BJ (cell line): ENCODE measurements at places on chromosomes 2 and 18.

DNA sequence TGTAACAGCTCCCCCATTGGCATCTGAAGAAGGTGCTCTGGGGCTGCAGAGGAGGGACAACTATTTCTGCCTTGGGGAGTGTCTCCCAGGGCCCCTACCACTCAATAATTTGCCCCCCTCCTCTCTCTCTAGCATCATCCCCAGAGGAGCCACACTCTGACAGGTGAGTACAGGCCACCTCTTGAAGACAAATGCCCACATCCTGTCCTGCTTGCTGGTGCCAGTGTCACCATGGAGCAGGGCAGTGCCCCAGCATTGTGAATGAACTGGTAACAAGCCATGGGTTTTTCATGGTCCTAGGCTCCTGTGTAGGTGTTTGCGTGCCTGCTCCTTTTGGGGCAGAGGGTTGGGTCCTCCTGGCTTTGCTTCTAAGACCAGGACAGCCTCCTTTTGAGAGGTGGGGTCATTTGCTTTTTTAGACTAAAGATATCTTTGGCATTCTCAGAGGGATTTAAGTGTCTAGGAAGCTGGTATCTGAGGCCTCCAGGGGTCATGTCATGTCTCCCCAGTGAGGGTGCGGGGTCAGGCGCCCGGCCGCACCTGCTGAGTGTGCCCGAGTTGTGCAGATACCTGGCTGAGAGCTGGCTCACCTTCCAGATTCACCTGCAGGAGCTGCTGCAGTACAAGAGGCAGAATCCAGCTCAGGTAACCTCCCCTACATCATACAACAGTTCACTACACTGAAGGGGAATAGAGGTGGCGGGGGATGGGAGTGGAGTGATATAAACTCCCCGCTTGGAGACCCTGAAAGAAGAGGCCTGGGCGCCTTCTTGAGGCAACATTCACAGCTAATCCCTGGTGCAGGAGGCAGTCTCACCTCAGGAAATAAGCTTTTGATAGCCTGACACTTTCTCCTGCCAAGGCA is 1.8 kb downstream of the RETREG2 start:
- DNase-seq = no peak

GRCh38 chr18:24027156-24027827 is 12.7 kb downstream of the TTC39C start:
- peak; percentile 57 for DNase-seq

DNA sequence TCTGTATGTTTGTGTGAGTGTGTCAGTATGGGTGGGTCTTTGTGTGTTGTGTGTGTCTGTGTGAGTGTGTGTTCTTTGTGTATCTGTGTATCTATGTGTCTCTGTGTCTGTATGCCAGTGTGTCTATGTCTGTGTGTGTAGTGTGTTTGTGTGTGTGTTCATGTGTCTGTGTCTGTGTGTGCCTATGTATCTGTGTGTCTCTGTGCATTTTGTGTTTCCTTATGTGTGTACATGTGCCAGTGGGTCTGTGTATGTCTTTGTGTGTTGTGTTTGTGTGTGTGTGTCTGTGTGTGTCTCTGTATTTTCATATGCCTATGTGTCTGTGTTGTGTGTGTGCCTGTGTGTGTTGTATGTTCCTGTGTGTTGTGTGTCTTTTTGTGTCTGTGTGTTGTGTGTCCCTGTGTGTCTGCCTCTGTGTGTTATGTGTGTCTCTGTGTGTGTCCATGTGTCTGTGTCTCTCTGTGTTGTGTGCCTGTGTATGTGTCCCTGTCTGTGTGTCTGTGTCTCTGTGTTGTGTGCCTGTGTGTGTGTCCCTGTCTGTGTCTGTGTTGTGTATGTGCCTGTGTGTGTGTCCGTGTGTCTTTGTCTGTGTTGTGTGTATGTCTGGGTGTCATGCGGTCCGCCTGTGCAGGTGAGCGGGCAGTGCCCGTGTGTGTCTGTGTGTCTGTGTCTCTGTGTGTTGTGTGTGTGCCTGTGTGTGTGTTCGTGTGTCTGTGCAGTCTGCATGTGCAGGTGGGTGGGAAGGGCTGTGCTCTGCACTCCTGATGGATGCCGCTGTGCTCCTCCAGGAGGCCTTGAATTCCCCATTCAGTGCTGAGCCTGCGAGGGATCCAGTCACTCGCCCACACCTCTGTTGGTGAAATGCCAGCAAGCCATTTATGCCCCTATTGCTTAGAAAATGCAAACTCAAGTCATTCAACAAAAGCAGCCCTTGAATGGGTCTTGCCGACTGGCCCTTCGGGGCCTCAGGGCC is 37.4 kb downstream of the KLHL29 start:
- no peak for DNase-seq

DNA sequence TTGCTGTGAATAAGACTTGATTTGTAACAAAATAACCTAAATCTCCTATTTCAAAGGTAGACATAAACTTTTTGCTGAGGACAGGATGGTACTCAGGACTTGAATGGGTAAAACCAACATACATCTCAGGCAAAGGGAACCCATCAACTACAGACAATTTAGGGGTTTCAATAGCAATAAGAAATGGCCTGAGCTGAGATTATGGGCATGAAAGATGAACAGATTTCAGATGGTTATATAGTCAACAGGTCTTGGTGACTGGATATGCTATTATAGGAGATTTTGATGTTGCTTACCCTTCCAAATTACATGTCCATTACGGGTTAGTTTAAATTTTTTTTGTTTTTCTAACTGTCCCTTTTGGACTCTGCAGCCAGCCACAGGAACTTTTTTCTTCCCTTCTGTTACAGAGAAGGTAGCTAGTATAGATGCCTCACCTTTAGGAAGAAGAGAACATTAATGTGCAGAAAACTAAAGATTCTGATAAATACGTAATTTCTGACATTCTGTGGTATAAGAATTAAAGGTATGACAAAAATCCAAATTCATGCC is 4.6 kb downstream of the RPS27A start:
- DNase-seq = no peak

DNA sequence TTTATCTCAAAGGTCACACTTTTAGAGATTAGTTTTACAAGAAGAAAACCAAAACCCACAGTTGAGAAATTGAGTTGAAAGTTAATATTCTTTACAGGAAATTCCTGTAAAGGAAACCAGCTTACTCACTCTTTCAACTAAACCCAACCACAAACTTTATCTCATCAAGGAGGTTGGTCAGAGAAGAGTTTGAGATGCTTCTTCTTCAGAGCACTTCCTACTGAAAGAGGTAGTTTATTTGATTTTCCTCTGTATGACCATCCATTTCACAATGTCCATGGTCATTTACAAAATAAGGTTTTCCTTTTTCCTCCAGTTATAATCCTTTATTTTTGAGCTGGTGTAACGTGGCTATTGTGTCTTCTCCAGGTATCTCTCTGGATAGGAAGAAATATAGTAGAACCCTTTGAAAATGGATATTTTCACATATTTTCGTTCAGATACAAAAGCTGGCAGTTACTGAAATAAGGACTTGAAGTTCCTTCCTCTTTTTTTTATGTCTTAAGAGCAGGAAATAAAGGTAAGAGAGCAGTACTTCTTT is 4.5 kb upstream of the IL18RAP start:
- DNase-seq = no peak

- no peak for DNase-seq
Measured at GRCh38 chr2:118847762-118848172, 319 bp upstream of the EN1 start.

GRCh38 chr2:55010149-55010591 is 40.1 kb downstream of the RTN4 start:
- DNase-seq = peak; percentile 9

GRCh38 chr18:12377556-12378197 is 650 bp upstream of the AFG3L2 start:
- no peak for DNase-seq

- no peak for DNase-seq
Measured at GRCh38 chr2:158668001-158668765, 126.9 kb upstream of the DAPL1 start.

DNA sequence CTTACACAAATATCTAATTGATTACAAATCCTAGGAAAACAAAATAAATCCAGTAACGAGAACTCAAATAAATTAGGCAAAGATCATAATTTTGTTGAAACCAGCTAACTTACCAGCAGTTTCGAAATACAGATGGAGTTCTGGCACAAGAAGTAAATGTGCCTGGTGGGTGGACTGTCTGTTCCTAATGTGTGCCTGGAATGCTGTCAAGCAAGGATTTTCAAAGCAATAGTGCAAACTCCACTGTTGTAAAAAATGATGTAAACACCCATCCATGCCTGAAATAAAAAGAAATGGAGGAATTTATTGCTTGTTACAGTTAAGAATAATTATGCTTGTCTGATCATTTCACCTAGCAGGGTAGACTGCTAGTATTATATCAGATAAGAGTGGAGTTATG is 423.9 kb upstream of the MAP2 start:
- no peak for DNase-seq

DNA sequence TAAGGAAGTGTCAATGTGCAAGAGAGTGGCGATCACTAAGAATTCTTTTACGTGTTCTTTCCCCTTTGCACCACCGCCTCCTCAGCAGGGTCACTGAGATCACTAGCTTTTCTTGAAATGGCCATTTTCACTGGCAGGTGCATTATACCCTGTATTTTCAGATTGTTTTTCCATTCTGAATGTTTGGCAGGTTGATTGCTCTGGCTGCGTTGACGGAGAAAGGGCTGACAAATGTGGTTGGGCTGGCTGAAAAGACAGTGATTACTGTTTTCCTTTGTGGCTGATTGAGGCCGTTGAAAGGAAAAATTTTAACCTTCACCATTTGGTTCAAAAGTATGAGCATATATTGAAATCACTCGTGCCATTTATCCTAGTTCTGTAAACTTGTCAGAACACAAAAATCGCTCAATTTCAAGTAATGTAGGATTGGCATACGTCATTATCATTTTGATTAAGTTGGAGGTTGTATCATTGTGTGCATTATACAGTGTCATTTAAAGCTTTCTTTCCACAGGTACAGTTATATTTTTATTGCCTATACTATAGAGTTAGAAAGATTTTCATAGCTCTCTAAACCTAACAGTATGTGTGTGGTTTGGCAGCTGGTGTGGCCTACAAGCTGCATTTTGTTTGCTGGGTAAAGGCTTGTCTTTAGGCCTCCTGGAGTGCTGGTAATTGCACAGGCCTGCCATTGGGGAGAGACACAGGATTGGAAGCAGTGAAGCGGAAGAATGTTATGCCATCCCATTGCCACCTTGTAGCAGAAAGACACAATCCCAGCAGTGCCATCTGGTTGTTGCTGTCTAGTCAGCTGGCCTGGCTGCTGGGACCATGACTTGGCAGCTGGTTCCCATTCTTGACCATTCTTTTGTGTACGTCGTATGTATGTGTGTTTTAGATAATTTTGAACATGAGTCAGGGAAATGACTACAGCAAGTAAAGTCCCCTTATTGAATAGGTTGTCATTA is 36.7 kb downstream of the DYNC1I2 start:
- no peak for DNase-seq

- DNase-seq = no peak
Measured at GRCh38 chr2:17795309-17795708, 21.0 kb upstream of the MSGN1 start.

DNA sequence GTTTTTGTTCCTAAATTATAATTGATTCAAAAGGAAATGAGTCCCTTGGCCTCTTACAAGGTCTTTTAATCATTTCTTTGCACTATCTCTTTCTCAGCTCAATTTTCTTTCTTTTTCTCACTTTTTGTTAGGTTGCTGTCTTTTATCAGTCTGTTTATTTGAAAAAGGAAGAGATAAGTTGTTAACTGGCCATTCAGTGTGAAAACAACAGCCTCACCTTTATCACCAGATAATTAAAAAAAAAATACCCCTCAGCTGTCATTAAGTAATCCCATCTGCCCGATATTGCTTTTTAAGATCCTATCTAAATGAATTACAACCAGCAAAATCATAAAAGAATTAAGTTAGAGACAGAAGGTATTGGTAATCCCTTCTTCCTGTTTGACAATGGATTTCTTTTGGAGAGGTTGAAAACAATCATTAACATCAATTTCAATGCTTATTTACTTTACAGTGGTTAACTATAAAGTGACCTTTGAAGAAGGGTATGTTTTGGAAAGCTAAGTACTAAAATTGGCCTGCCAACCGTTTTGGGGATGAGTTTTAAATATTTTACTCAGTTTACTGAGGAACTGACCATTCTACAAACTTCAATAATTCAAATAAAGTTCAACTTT is 104.9 kb downstream of the TGIF1 start:
- DNase-seq = no peak

- peak; percentile 60 for DNase-seq
Measured at GRCh38 chr2:10620481-10620880, 69.3 kb downstream of the NOL10 start.

- peak; percentile 10 for DNase-seq
Measured at GRCh38 chr2:67451086-67451832, 54.1 kb downstream of the ETAA1 start.

GRCh38 chr2:85468096-85468703 is 49.7 kb downstream of the SH2D6 start:
- DNase-seq = no peak
